Bone marrow (tissue), 2 donors: ENCODE measurements at places on chromosomes 6 and 20.

GRCh38 chr6:94751641-94752329 is 825.5 kb upstream of the MANEA start:
- no peak for DNase-seq

GRCh38 chr20:20237093-20237959 is 130.6 kb upstream of the INSM1 start:
- no peak for DNase-seq

DNA sequence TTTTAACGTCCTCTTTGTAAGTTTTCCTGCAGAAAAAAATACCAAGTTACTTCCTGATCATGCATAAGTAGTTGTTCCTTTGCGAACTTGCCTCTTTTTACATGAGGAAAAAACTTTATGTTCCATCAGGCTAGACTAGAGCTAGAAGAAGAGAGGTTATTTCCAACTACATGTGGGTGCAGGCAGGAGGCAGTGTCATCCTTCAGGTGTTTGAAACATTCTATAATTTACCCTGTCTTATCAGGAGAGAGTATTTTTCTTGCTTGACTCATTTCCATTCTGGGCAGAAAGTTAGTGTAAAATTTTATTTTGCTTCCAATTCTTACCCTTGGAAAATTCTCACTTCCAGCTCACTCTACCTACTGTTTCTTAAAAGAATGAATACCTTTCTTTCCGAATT is 28.5 kb upstream of the EPHA7 start:
- DNase-seq = no peak

DNA sequence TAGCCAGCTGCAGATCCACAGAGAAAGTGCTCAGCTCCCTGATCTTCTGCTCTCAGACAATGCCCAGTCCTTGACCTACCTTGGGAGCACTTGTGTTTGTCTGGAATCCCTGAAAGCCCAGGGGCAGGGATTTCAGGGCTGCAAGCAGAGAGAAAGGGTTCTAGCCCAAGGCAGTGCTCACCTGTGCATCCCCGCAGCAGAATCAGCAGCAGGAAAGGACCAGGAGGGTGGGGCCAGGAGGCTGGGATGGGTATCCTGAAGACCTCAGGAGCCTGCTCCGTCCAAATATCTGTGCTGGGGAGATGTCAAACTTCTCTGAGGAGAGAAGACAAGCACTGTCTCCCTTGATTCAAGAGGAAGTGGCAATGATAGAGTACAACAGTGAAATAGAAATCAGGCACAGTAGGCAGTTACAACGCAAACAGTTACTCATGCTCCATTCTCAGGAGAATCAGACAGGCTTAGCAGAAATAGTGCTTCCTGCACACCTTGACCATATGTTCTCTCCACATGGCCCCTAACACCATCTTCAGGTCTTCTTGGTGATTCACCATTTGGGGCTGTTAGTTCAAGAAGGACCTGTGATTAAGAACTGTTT is 28.7 kb upstream of the SIRPG start:
- no peak for DNase-seq

DNA sequence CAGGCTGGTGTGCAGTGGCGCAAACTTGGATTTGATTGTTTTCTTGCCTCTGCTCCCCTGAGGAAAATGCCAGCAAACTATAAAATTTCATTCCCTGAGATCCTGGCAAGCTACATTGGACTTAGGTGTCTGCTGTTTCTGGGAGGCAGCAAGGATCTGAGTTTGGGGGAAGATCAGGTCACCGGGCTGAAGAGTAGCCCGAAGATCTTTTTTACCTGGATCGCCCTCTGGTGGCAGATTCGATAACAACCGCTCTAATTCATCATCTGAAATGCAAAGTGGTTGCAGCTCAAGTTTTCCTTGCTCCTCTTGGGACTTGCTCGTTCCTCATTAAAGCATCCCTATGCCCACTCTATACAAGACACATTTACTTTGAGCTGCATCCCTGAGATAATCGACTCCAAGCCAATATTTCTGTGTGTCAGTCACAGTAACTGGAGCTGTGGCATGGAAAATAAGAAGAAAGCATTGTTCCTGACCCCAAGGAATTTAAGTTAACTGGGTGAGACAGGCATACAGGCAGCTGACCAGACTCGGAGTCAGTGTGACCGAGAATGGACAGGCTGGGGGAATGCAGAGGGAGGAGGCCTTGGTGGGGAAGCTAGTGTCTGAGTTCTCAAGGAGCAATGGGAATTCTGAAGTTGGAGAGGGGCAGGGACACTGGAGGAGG is 131.8 kb upstream of the PROKR2 start:
- no peak for DNase-seq

DNA sequence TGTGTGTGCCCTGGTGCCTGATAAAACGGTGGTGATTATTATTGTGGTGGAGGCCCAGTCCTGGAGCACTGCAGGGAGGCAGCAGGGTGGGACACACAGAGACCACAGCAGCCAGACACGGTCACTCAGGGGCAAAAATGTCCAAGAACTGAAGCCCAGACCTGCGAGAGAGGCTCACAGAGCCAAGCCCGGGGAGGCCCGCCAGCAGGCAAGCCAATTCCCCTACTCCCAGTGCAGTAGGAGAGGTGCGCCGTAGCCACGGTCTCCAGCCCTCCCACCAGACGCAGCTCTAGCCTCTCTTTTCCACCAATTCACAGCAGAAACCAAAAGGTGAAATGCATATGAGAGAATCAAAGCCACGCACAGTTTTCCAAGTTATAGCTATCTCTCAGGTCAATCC is 179.4 kb upstream of the TAB2 start:
- DNase-seq = no peak

- no peak for DNase-seq
Measured at GRCh38 chr6:163813979-163814493, 399.5 kb downstream of the QKI start.

DNA sequence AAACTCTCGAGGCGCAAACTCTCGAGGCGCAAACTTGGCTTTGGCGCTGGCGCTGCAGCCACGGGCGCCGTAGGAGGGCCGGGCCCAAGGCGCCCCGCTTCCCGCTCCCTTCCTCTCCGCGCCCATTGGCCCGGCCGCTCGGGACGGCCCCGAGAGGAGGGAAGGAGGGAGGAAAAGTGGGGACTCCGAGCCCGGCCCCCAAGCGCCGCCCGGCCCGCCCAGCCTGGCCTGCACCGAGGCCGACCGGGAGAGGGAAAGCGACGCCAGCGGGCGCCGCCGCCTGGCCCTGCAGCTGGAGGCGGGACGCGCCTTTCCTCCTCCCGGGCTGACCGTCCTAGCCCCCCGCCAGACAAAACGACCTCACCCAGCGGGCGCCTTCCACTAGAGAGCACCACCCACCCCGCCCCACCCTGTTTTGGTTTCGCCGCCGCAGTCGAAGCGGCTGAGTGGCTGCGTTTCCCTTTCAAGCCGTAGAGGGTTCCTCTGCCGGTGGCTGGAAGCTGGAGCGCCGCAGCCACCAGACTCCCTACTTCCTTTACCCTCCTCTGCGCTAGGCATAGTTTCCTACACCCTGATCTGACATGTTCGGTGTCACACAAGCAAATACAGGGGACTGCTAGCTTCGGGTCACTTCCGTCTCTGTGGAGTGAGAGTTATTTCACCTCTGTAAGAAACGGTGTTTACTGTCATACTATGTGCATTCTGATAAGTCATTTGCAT is at the start of gene MBOAT1:
Gene MBOAT1 (minus strand): TSS at position 78 of the 720 bp plus-strand sequence. CDS start 235 bp downstream, outside the sequence.
- DNase-seq = peak; percentile 69
